ENCODE measurements at places on chromosomes 7 and 10.

DNA sequence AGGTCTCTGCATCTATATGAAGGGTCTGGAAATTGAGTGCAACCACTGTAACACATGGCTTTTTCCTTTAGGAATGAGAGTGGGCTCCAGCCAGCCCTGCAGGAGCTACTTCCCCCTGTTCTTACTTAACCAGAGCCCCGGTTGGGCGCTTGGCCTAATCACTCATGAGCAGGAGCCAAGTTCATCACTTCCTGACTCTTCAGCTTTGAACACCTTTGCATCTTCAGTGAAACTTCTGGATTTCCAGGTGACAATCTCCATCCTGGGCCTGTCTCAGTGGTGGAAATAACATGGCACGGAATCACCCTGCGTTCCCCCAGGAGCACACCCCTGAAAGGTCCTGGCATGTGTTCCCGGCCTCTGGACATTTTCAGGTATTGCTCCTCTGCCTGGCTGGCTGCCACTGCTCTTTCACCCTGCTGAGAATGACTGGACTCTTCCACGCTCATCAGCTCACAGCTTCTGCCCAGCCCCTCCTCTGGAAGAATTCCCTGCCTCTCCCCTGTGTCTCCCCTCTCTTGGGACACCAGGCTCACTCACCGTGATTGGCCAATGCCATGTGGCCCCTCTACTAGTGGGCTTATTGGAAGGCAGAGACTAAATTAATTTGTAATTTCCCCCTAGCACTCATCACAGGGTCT, 229.1 kb upstream of the GRB10 start:
- no peak for DNase-seq

DNA sequence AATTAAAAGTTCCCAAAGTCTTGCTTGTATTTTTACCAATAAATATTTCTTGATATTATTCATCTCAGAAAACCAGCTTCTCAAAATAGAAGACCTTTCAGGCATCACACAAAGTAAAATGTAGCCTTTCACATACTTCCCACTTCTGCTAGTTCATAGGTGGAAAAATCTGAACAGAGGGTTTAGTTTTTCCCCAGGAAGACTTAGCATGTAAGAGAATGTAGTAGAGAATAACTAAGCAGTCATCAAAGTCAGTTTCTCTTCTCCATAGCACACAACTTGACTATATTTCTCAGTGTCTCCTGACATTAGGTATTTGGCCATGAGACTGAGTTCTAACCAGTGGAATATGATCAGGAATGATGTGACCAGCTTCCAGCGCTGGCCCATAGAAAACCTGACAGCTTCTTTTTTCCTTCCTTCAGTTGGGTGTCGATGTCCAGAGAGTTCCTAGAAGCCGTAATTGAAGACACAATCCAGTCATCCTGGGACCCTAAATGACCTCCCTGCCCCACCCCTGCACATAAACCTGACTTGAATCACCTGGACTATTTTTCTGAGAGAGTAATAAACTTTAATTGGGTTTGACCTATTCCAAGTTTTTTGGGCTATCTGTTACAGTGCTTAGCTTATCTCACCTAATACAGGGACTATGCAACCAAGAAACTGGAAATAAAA, 67.5 kb upstream of the WNT16 start:
- no peak for DNase-seq

DNA sequence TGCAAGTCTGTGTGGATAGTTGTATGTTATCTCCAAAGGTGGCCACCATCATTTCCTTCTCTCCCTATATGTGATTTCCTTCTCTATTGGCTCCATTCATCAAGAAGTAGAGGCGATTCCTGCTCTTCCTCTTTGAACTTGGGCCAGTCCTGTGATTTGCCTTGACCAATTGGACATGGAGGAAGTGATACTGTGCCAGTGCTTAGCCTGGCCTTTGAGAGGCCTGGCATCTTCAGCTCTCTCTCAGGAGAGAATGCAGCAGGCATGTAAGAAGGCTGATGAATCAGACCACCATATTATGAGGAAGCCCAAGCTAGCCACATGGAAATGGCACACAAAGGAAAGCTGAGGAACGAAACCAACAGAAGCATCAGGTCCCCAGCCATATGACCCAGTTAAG, 195.0 kb upstream of the SVIL start:
- no peak for DNase-seq

- no peak for DNase-seq
Measured at GRCh38 chr7:16758631-16759611, 5.4 kb downstream of the TSPAN13 start.

DNA sequence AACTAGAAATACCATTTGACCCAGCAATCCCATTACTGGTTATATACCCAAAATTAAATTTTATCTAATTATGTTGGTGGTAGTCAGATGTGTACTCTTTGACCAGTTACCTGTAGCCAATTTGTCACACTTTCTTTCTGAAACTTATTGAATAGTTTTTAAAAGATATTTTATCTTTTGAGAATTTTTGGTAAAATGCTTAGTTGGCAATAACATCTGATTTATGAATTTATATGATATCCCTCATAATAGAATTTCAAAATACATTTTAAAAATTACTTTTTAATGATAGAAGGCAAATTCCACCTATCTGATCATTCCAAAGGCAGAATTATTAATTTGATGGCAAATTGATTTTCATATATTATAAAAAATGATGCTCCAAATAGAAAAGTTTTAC, 569.3 kb downstream of the ATRNL1 start:
- no peak for DNase-seq

DNA sequence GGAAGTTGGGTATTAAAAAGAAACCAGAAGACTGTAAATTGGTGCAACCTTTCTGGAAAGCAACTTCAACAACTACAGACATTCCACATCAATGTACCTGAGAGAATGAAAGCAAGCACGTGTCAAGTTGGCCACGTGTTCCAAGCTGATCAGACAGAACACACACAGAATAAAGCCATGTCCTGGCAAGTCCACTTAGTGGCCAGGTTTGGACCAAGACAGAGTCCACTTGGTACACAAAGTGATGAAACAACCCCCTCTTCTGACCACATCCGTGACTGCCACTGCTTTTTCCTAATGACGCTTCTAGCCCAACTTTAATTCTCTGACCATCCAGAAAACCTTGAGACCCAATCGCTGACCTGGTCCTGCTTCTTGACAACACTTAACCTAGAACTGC, 109.4 kb downstream of the ABLIM1 start:
- peak; percentile 61 for DNase-seq

- DNase-seq = peak; percentile 70
Measured at GRCh38 chr10:3068201-3068967, 1.0 kb downstream of the PFKP start.

DNA sequence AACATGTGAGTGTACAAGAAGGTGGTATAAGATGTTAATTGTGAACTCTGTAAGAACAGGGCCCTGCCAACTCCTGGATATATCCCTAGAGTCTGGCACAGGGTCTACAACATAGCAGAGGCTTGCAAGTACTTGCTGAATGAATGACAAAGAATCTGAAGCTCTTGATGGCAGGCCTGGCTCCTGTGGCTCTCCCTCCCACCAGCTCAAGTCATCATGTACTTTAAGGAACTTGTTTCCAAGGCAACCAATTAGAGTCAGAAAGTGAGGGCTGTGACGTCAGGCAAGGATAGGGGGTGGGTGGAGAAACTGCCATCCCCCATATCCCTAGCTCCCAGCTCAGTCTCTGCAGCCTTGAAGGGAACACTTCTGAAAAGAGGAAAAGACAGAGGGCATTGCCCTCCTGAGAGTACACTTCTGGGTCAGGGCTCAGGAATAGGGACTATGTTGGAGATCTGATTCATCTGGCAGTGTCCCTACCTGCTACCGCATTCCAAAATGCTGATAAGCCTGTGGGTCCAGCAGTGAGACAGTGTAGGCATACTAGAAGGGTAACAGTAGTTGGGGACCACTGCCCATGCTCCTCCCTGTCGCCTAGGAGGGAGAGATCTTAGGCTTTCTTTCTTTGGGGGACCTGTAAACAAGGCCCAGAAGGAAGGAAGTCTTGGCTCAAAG, 34.6 kb upstream of the BTRC start:
- DNase-seq = peak; percentile 11

GRCh38 chr10:84054743-84055142, 84.6 kb upstream of the GHITM start:
- no peak for DNase-seq

DNA sequence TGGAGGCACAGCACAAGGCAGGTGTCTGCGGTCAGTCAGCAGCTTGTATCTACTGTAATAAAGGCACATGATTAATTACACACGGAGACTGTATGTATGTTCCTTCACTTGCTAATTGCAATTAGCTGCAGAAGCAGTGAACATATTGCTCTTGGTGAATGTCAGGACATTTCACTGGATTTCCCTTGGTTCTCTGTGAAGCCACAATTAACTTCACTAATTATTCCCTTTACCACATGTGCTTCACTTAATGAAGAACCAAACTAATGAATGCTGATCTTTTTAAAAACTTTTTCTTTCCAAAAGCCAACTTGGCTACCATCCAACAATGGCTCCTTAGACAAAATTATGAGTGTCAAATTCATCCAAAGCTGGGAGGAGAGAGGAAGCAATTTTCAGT, 290.7 kb downstream of the ADRA2A start:
- DNase-seq = no peak

GRCh38 chr7:1260244-1260635, 27.6 kb downstream of the UNCX start:
- no peak for DNase-seq

- no peak for DNase-seq
Measured at GRCh38 chr7:133744451-133744850, 382.7 kb upstream of the LRGUK start.

- DNase-seq = no peak
Measured at GRCh38 chr7:132489776-132490237, 86.5 kb downstream of the PLXNA4 start.

Measured in cardiac fibroblast (primary cell).